Vagina (tissue), 2 donors: ENCODE measurements at places on chromosomes 11 and 22. TPM values are rescaled to one million over a fixed set of nuclear protein-coding genes. Genes with fewer than 3 reads are reported as not detected.

OR4D5 gene
- not detected for total RNA-seq

LRRC75B gene
- 17.9 TPM for total RNA-seq

GGTLC2 gene
- not detected for total RNA-seq

NLRP14 gene
- not detected for total RNA-seq

MMP1 gene
- total RNA-seq: not detected

OR4A16 gene
- not detected for total RNA-seq

LRRC55 gene
- 0.74 TPM for total RNA-seq

MMP7 gene
- 6.9 TPM for total RNA-seq

NOX4 gene
- 9.8 TPM for total RNA-seq

CADM1 gene
- total RNA-seq: 37.1 TPM

PAMR1 gene
- 46.7 TPM for total RNA-seq

RFPL2 gene
- not detected for total RNA-seq

CYB5R2 gene
- total RNA-seq: 17.7 TPM

MSANTD2 gene
- total RNA-seq: 9.8 TPM

SAA2 gene
- 19.4 TPM for total RNA-seq

KLHL35 gene
- not detected for total RNA-seq

OR5AK2 gene
- total RNA-seq: not detected

MCHR1 gene
- total RNA-seq: not detected

SHISAL1 gene
- 7.6 TPM for total RNA-seq

C1QTNF6 gene
- total RNA-seq: 4.9 TPM

OR5AS1 gene
- total RNA-seq: not detected

OTOG gene
- not detected for total RNA-seq

NELL1 gene
- 0.49 TPM for total RNA-seq

TMPRSS13 gene
- 9.6 TPM for total RNA-seq

MYO7A gene
- total RNA-seq: 9.1 TPM

MPZL3 gene
- 9.1 TPM for total RNA-seq

SEPTIN5 gene
- total RNA-seq: 67.3 TPM

TPBGL gene
- total RNA-seq: 1.7 TPM

SCGB1D2 gene
- total RNA-seq: not detected

OR52I1 gene
- total RNA-seq: not detected

ROBO4 gene
- total RNA-seq: 39.8 TPM

CHRM4 gene
- not detected for total RNA-seq

ENTHD1 gene
- not detected for total RNA-seq

SELENOO gene
- 39.0 TPM for total RNA-seq

PDGFB gene
- total RNA-seq: 4.7 TPM

FXYD6 gene
- 75.4 TPM for total RNA-seq

TEX54 gene
- total RNA-seq: not detected

MMP8 gene
- total RNA-seq: not detected

LIF gene
- 0.49 TPM for total RNA-seq

MS4A6E gene
- total RNA-seq: 3.4 TPM

PLEKHB1 gene
- total RNA-seq: 7.9 TPM

ARHGAP42 gene
- 5.9 TPM for total RNA-seq

MS4A14 gene
- 1.7 TPM for total RNA-seq

MIOX gene
- not detected for total RNA-seq

ADORA2A gene
- 5.2 TPM for total RNA-seq

VSIG2 gene
- total RNA-seq: 0.74 TPM

WBP2NL gene
- 2.0 TPM for total RNA-seq

TMEM191C gene
- 8.3 TPM for total RNA-seq

OR2AG1 gene
- not detected for total RNA-seq

MIAT gene
- 2.7 TPM for total RNA-seq

MS4A2 gene
- total RNA-seq: 10.3 TPM

IGLL5 gene
- 1.7 TPM for total RNA-seq

WNT7B gene
- total RNA-seq: 7.1 TPM

KDM4D gene
- total RNA-seq: 0.25 TPM

IL18 gene
- 48.6 TPM for total RNA-seq

RRM1 gene
- 50.8 TPM for total RNA-seq
